Cerebellum (tissue), 4 donors: ENCODE measurements at places on chromosomes 12 and 14. TPM values are rescaled to one million over a fixed set of nuclear protein-coding genes. Genes with fewer than 3 reads are reported as not detected.

DNA sequence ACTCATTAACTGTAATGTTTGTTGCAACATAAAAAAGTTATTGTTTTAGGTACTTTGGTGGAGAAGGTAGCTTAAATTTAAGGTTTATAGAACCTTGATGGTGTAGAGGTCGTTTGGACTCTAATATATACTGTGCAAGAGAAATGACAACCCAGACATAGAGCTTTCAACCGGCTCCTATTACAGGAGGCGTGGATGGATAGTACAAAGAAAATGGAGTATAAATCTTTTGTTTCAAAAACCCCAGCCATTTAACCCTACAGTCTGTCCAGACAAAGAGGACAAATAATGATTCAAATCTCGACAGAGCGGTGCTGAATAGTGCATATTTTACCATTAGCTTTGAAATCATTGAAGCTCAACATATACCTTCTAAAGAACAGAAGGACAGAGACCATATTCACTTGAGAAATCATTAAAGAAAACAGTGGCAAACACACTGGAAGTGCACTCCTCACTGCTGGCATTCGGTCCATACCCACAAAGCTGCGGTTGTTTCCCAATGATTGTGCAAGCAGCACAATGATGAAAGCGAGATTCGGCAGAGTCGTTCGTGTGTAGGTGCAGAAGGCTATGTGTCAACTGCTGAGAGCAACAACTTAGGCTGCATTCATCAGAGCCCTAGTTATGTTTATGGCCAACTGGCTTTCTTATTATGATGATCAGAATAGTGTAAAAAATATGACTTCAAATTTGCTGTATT lies 688.6 kb downstream of the NOVA1 start:
- no peak for DNase-seq

The KRT7 gene
- not detected for total RNA-seq

DNA sequence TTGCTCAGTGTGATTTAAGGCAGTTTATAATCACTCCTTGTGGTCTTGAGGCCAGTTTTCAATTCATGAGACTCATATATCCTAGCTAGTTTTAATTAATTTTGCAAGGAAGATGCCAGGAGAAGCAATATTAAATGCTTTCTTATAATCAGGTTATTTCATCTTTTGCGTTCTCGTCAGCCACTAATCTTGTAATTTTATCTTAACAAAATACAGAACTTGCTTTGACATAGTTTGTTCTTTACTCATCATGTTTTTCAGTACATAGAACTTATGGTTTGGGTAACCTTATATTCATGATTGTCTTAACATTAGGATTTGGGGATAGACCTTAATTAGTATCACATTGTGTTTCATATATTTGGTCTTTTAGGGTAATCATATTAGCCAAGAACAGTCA lies 76.0 kb downstream of the LIN52 start:
- no peak for DNase-seq

- DNase-seq = no peak
Measured at GRCh38 chr14:66009089-66009488, 477.1 kb upstream of the CCDC196 start.

The ARHGEF25 gene
- total RNA-seq = 25.7 TPM
